Bronchial epithelial cell (primary cell): ENCODE measurements at places on chromosomes 3 and 15. TPM values are rescaled to one million over a fixed set of nuclear protein-coding genes. Genes with fewer than 3 reads are reported as not detected.

GRCh38 chr15:68981941-68982340 is 32.6 kb upstream of the NOX5 start:
- DNase-seq, result no peak

The FILIP1L gene
- total RNA-seq, result 1.1 and 6.3 TPM in 2 replicates

DNA sequence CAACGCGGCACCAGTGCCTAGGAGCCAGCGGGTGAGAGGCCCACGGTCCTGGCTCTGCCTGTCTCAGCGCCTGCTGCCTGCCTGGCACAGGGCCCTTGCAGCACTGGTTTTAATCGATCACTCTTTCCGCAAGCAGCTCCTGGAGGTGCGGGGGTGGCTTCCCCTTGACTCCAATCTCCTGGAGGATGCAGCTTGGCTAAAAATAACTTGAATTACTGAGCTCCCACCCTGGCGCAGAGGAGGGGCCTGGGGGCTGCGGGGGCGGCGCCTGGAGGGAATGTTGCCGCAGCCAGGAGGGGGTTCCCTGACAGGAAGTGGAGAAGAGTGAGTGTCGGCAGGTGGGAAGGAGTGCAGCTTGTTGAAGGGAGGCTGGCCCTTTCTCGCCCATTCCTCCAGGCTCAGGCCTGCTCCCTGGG is 9.9 kb upstream of the RPL29 start:
- peak; percentile 72 for DNase-seq

GRCh38 chr3:170739410-170739809 is 130.6 kb downstream of the RPL22L1 start:
- no peak for DNase-seq

DNA sequence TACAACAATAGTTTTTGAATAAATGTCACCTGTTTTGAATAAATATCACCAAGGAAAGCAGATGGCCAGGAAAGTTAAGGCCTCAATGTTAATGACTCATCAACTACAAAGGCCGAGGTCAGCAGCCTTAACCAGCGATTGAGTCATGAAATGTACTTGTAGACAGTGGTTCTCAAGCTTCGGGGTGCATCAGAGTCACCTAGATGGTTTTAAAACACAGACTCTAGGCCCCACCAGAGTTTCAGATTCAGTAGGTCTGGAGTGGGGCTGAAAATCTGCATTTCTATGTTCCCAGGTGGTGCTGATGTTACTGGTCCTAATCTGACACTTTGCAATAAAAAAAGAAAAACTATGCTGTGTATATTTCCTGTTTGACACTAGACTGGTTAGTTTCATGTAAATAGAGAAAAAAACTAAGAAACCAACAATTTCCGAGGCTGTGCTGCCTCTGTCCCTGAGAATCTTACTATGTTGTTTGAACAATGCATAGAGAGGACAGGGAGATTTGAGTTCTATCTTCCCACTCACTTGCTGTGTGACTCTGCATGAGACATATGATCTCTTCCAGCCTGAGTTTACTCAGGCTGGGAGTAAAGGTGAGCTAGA is 9.8 kb downstream of the RAB27A start:
- peak; percentile 80 for DNase-seq
